GM03348 (cell line): ENCODE measurements at places on chromosomes 12 and 14.

DNA sequence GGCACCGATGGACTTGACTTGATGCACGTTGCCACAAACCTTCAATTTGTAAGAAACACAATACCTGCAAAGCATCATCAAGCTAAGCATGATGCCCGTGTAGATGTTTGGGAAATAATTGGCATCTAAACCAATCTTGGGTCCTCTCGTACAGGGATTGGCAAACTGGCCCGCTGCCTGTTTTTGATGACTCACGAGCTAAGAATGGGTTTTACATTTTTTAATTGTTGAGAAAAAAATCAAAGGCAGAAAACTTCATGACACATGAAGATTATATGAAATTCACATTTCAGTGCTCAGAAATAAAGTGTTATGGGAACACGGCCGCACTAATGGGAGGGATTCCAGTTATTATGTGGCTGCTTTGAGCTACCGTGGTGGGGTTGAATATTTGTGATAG, 10.9 kb downstream of the MTA1 start:
- peak; percentile 74 for DNase-seq

DNA sequence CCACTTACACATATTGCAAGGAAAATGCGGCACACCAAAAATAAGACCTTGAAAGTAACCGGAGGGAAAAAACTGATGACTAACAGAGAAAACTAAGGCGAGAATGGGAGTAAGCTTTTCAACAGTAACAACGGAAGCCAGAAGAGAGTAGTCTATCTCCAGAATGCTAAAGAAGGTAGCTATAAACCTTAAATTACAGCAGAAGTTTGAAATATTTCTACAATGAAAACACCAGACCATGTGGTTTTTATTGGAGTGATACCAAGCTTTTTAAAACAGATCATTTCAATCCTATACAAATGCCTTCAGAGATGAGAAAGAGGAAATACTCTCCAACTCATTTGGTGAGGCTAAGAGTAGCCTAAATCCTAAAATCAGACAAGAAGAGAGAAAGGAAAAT, 209.5 kb downstream of the ANO6 start:
- DNase-seq, result peak; percentile 47

DNA sequence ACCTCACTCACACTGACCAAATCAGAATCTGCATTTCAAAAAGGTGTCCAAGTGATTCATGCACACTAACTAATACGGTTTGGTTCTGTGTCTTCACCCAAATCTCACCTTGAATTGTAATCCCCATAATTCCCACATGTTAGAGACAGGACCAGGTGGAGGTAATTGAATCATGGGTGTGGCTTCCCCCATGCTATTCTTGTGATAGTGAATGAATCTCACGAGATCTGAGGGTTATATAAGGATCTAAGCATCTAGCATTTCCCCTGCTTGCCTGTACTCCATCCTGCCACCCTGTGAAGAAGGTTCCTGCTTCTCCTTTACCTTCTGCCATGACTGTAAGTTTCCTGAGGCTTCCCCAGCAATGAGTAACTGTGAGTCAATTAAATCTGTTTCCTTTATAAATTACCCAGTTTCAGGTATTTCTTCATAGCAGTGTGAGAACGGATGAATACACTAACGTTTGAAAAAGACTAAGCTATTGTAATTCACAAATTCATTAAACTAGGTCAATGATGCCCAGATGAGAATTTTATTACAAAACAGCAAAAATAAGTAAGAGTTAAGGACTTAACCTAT, 759.1 kb downstream of the GALC start:
- no peak for DNase-seq

DNA sequence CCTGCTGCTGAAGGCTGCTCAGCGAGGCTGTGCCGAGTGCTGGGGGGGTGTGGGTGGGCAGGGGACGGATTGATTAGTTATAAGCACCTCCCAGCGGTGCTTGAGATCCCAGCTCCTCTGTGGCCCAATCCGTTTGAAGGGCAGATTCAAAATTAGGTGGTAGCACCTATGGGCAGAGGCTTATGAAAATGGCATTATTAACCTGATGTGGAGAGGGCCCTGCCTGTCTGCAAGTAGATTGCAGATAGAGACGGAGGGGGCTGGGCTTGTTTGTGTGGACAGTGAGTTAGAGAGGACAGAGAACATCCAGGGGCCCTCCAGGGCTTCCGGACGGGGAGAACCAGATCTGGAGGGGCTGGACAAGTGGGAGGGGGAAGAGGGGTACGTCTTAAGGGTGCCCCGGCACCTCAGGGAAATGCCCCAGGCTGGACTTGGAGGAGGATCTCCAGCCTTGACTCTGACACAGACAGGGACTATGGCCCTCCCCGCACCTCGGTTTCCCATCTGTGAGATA, at the start of gene RTL1:
Gene RTL1 (minus strand): TSS at position 51 of the 514 bp plus-strand sequence. CDS start 18,934 bp downstream, outside the sequence.
- DNase-seq, result no peak

- no peak for DNase-seq
Observed at GRCh38 chr14:25833341-25834126, 764.3 kb downstream of the NOVA1 start.

DNA sequence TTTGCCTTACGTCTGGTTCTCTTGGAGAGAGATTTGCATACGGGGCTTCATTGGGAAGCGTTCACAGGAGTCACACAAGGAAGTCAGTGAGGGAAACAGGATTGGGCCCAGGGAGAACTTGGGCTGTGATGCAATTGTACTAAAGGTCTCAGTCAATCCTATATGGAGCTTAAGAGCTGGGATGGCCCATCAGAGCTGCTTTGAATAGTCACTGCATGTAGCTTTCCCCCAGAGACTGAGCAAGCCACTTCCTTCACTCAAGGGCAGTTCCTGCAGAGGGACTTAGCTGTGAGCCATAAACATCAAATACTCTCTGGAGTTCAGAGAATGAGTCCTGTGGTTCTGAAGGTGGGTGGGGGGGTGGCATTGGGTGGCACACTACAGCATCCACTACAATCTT, 605.4 kb downstream of the MED13L start:
- no peak for DNase-seq

DNA sequence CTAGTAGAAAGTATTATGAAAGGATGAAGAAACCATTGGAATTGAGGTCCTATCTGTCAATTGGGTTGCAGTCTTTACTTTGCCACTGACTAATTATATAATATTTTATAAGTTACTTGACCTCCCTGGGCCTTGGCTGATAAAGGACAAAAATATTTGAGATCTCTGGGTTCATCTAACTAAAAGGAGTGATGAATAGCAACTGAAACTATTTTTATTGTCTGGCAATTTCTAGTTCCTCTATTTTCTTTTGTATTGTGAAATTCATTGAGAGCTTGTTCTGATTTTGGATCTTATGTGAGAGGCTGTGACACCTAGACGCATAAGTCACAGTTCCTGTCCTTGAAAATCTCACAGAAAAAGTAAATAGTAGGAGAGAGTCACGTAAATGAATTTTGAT, 415.7 kb upstream of the ATP2B1 start:
- DNase-seq, result peak; percentile 11

DNA sequence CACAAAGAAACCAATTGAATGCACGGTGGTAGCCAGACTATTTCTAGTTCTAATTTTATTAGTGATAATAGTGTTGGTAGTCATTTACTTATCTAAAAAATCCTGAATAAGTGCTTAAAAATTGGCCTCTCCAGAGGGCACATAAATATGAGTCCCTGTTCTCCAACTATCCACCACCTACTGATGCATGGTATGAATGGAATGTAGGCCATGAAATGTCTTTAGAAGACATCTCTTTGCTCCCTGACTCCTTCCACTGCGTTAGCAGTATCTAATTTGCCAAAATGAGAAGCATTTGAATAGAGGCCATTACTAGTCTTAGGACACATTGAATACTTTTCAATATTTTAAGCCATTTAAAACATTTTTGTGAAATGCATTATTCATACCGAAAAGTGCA, 261.7 kb downstream of the LRFN5 start:
- no peak for DNase-seq
